ENCODE measurements at places on chromosomes 2 and 18.

GRCh38 chr18:63936932-63937393 is 12.1 kb upstream of the HMSD start:
- no peak for DNase-seq

- DNase-seq: no peak
Measured at GRCh38 chr2:47771211-47771610, 11.7 kb upstream of the MSH6 start.

- DNase-seq: no peak
Measured at GRCh38 chr2:95122197-95122551, 566 bp upstream of the MRPS5 start.

DNA sequence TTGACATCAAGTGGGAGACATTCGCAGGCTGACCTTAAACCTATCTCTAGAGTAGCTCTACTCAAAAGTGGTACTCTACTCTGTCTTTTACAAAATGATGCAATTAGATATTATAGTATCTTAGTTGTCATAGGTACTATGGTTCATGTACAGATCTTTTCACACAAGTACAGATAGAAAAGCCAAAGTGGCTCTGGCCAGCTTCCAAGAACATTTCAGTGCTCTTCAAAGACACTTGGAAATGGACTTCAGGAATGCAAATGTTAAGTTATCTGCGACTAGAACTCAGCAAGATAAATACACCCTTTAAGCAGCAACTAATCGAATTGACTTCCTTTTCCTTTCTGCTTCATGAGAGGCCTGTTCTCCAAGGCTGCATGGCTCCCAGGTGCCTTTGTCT is 718.7 kb upstream of the FAM98A start:
- no peak for DNase-seq

DNA sequence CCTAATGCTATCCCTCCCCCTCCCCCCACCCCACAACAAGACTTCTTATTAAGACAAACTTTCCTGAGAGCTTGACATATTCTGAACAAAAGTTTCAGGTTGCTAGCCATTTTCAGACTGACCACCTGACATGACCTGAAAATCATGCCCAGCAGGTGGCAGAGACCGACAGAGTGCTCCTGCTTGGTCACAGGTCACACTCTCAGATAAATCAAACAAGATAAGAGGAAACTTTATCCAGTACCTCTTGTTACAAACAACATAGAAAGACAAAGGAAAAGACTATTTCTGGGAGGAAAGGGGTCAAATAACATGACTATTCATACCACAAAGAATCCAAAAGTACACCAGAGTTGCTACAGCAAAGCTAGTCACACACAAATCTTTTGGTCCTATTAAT is 107.4 kb downstream of the TMEM200C start:
- DNase-seq: no peak

- DNase-seq: no peak
Measured at GRCh38 chr2:168550670-168551069, 94.6 kb downstream of the CERS6 start.

DNA sequence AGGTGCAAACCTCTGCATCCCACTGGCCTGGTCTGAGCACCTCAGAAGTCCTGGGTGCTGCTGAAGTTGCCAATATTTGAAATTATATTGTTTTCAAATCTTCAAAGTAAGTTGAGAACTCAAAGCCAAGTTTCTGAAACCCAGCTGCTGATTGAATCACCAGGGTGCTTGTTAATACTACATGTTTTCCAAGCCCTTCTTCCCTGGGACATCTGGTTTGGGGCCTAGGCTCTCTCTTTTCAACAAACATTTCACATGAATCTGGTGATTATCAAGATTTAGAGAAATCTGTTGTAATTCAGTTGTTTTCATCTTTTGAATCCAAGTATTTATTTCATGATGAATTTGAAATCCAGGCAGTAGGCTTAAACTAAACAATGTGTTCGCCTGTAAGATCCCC is 24.4 kb downstream of the MLPH start:
- DNase-seq: no peak

All from cerebellar nuclear complex (tissue), 1 donor.